ENCODE measurements at places on chromosomes 6 and 20.

GRCh38 chr6:117728626-117729025 lies 53.4 kb downstream of the NUS1 start:
- no peak for DNase-seq

DNA sequence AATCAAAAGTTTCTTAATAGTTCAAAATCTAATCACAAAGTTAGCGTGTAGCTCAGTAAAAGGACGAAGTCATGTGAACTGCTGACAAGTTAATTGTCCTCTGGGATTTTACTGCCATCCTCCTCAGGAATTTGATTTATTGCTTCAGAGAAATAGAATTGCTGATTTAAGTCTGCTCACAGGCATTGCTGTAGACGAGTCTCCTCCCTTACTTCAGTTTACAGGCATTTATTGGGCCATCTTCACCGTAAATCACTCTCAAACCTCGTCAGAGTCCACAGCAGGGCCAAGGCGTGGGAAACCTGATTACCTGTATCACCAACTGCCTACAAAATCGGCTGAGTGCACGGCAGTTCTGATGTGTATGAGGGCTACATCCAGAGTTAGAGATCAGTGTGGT lies 119.1 kb upstream of the PDE10A start:
- DNase-seq: no peak

- DNase-seq: no peak
Measured at GRCh38 chr6:112027942-112028674, 25.8 kb upstream of the CCN6 start.

DNA sequence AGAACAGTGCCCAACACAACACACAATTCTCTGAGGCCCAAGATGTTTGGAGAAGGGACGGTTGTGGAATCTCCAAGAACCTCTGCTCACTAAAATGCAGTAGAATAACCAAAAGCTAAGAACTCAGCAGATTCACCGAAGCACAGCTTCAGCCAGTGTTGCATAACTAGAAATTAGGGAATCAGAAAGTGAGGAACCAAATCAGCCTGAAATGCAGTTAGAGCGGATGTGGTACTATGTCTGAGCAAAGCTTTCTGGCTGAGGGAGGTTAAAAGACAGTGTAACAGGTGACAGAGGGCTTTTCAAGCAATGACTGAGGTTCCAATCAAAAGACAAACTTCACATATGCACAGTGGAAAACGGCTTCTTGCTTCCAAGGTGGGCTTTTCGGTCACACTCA lies 197.9 kb upstream of the KCNK16 start:
- no peak for DNase-seq

GRCh38 chr6:159062564-159062945 lies 17.8 kb upstream of the TAGAP start:
- DNase-seq: no peak

GRCh38 chr20:24815196-24815815 lies 133.8 kb upstream of the CST7 start:
- DNase-seq: no peak

DNA sequence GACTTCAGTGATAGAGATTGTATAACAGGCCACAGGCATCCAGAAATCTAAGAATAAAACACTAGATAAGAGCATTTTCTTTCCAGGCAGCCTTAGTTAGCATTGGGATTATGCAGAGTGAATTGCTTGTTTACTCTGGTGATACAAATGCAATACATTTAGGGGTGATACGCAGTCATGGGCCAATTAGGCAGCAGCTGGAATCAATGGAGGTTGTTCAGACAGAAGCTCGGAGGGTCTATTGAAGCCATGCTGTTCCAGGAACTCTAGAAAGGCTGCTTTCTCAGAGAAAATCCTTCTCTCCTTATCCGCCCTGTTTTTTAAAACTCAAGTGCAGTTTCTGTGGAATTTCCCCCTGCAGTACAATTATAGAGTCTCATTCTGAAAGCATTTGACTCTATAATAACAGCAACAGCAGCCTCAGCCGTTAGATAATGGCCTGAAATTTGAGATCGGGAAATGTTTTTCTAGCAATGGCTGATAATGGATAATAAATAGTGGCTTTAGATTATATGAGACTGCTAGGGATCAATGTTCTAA lies 364.3 kb upstream of the HS3ST5 start:
- DNase-seq: no peak

DNA sequence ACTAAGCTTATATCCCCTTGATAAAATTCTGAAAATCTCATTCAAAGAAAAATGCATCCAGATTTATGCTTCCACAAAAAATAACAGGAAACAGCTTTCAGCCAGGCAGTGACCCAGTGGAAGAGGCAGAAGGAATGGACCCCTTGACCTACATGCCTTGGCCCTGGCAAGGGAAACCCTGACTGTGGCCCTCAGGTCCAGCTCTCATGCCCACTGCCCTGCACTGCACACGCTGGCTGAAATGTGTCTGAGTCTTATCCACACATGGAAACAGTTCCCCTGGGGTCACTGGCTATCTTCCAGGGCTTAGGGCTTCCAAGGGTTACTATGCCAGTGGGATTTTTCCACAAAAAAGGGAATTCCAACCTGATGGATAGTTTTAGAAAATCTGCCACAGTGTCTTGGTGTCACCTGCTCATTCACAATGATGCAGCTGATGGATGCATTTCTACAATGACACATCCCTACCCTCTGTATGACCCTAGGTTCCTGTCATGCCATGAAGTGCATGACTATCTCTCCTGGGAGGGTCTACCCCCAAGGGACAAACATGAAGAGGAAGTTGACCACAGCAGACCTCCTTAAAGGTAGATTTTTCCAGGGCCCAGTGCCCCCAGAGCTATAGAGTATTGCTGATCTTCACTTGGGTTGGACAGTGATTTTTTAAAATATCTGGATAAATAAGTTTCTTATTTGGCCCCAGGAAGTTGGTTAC lies 121.9 kb upstream of the CD93 start:
- DNase-seq: no peak

GRCh38 chr6:78538002-78538401 lies 329.3 kb upstream of the IRAK1BP1 start:
- no peak for DNase-seq

GRCh38 chr6:160036331-160036695 lies 67.4 kb downstream of the IGF2R start:
- DNase-seq: no peak

GRCh38 chr6:92050216-92050615 lies 1369.1 kb downstream of the EPHA7 start:
- DNase-seq: no peak

DNA sequence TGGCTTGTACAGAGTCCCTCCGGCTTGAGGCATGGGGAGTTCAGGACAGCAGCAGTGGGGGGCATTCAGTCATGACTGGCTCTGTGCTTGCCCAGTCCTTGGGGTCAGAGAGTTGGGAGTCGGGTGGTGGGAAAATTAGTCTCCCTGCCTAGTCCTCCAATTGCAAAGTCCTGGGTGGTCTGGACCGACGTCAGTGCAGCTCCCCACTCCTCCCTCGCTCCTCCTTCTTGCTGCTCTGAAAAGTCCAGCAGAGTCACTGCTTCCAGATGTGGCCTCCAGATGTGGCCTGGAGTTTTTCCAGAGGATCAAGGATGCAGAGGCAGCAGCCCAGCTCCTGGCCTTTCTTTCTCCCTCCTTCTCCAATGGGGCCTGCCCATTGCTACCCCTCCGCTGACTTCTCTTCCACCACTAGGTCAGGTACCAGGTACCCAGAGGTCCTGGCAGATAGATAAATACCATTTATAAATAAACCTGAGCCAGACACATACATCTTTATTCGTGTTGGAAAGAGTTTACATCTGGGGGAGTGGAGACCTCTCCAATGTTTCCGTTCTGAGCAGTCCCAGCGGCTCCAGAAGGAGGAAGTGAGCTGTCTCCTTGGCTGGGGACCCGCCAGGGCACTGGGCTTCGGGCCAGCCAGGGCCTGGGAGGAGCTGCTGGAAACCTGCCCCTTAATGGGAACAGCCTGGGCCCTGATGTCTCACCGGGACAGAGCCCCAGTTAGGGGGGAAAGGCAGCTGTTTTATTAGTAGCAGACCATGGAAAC lies 49.0 kb upstream of the RNF24 start:
- DNase-seq: no peak

DNA sequence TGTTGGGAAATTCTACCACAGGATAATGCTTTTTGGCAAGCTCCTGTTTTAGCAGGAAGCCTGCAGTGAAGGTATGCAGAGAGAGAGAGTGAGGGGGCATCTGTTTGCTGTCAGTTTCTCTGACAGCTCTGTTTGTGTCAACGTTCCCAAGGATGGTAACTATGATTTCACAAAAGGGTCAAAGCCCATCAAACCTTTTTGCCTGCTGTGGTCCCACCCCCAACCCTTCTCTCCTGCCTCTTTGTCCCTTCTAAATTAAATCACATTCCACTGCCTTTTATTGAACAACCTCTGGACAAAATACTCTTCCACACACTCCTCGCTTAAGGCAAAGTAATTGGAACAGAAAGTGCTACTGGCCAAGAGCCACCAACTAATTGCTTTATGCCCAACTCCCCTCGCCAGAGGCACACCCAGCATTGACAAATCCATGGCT lies 128.3 kb downstream of the TSHZ2 start:
- no peak for DNase-seq

GRCh38 chr6:52577022-52577777 lies at the start of gene TRAM2:
TRAM2 (minus strand) TSS chr6:52577060; CDS start chr6:52576915, 145 bp downstream.
- peak; percentile 69 for DNase-seq

- DNase-seq: no peak
Measured at GRCh38 chr20:46893877-46894578, 615 bp upstream of the EYA2 start.

- DNase-seq: peak; percentile 78
Measured at GRCh38 chr20:32521780-32522525, 63.2 kb downstream of the NOL4L start.

DNA sequence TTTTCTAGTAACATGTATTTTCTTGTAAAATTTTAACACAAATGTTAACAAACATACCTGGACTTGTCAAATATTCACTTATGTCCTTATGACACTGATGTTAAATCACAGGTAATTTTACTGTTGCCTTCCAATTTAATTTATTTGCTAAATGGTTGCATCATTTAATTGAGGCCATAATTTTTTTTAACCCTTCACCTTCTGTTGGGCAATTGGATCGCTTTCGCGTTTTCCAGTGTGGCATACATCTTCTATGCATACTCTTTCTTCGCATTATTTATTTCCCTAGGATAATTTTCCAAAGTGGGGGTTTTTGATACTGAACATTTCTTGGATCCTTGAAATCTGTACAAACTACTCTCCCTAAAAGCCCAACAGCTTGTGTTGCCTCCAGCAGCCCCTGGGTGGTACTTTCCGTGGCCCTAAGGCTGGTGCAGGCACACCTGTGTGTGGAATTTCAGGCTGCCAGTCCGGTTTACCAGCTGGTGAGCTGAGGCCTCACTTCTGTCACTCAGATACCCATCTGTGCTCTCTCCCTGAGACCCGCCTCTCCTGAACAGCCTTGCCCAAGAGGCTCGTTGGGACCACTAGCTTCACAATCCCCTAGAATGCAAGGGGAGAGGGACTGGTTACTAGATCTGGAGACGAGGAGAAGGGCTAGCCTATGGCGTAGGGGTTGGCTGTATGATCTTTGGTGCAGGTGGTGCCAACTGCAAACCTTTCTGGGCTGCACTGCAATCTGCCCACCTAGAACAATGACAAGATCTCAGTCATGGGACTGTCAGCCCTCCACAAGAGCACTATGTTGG lies 11.2 kb upstream of the C20orf144 start:
- no peak for DNase-seq

DNA sequence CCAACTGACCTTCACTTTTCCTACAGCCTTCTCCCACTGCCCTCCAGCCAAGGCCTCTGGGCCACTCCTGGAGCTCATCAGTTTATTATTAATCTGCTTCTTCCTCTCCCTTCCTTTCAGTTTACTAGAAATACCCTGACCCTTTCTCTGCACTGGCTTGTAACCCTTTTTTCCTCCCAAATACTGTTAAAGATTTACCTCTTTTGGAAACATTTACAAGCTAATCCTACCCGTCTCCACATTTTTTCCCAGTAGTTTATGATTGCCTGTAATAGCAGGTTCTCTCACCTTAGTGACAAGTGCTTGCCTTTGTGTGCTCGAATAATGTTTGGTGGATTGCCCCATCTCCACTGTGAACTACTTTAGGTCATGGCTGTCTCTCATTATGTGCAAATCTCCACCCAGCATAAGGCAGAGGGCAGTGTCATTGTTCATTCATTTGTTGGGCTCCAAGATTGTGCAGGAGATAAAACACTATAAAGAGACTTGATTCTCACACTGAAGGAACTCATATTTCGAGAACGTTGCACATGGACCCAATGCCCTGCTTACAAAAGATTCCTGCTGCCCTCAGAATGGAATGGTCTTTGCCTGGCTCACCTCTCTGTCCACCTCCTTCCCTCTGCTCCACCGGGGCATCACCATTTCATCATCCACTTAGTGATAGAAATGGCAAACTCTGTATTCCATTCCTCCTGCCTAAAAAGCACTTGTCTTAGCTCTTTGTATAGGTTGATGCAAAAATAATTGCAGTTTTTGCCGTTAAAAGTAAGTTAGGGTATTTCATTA lies 491.1 kb downstream of the UTRN start:
- DNase-seq: peak; percentile 75

- DNase-seq: no peak
Measured at GRCh38 chr6:35311390-35312075, 13.9 kb downstream of the DEF6 start.

DNA sequence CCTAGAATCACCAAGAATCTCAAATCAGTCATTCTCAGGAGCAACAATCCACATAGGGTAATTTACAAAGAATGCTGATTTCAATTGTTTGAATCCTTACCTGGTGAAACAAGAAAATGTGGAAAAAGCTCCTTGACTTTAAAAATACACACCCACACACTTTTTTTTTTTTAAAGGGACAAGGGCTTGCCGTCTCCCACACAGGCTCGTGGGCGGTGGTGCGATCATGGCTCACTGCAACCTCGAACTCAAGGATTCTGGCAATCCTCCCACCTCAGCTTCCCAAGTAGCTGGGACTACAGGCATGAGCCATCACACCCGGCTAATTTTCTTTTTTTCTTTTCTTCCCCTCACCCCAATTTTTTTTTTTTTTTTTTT lies 30.7 kb downstream of the PARD6B start:
- no peak for DNase-seq

- DNase-seq: no peak
Measured at GRCh38 chr6:65229825-65230224, 477.2 kb downstream of the EYS start.

DNA sequence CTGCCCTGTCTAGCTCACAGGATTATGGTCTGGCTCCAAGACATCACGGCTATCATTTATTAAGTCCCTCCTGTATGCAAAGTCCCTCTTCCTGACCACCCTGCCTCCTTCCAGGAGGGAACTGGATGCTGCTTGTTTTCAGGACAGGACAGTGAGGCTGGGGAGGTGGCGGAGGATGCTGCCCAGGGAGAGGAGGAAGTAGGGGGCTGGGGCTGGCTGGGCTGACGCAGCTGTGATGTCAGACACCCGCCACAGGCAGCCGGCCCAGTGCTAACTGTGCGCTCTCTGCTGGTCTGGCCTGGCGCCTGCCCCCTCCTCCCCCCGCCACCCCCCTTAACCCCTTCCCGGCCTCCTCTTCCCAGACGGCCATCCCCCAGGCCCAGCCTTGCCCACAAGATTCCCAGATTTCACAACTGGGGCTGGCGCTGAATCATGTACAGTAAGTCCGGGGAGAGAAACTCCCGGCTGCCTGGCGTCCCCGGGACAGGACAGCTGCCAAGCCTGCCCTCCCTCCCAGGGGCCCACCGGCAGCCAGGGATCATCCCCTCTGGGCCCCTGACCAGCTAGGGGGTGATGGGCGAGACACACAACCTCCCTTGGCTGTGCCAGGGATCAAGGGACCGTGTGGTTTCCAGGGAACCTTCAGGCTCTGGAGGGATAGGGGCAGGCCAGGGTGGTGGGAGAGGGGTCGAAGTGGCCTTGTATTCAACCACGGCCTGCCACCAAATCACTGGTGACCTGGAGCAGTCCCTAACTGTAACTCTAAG lies 118.1 kb downstream of the CEBPB start:
- no peak for DNase-seq

- DNase-seq: no peak
Measured at GRCh38 chr6:122683989-122684651, 73.9 kb downstream of the PKIB start.

- no peak for DNase-seq
Measured at GRCh38 chr20:57804470-57805250, 94.8 kb upstream of the PMEPA1 start.

All from NCI-H2227 treated with DMSO at 0.1 percent for 48 hours (cell line).